ENCODE measurements at places on chromosomes 6 and 20.
A peak's percentile ranks its signal among the peaks of the same experiment; 100 is the strongest.

DNA sequence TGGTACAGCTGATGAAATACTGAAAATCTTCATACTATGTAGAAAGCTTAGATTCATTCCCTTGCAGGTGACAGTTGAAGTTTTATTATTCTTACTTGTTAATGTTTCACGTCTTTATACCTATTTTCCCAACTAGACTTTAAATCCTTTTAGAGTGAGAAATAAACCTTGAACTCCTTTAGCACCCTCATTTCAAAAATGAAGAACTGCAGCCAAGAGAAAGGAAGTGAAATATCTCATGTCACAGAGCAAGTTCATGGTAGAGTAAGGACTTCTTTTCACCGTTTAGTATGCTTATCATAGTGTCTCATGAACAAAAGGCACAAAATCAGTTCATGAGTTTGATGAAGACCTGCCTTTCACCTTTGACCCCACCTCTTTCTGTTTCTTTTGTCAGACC is 38.5 kb downstream of the ORC3 start:
- no peak for DNase-seq

- peak; percentile 39 for DNase-seq
These were observed 18.1 kb downstream of the ACSS1 start for GRCh38 chr20:25039697-25040437.

DNA sequence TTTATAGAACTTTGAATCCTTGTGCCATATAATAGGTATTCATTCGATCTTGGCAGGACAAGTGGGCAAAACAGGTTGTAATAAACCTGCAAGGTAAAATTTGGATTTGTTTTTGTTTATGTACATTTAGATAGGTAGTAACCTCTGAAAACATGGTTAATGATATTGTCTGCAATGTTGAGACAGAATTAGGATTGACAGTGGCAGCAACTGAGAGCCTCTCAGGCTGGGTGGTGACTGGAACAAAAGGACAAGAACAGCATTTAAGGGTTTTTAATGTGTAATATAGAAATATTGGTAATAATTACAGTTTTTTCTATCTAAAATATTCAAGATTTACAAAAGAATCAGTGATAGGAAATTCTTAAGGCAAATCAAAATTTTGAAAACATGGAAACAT is 382.0 kb downstream of the TFAP2B start:
- DNase-seq, result no peak

- peak; percentile 7 for DNase-seq
These were observed 33.9 kb downstream of the SCAF8 start for GRCh38 chr6:154767003-154767723.

- DNase-seq, result no peak
These were observed 350.9 kb upstream of the PRND start for GRCh38 chr20:4370851-4371250.

Data from fibroblast of skin of right biceps (primary cell).